Stimulated activated CD4-positive, alpha-beta T cell treated with anti-CD3 and anti-CD28 coated beads, Interleukin-12 subunit alpha, Interleukin-12 subunit beta, amount 100 ng/mL, for 48 hours (primary cell): ENCODE measurements at places on chromosomes 1 and 21.

- DNase-seq: no peak
Measured at GRCh38 chr1:180936110-180937011, 23.7 kb downstream of the KIAA1614 start.

- no peak for DNase-seq
Measured at GRCh38 chr21:33212159-33212851, 17.4 kb upstream of the IFNAR2 start.

DNA sequence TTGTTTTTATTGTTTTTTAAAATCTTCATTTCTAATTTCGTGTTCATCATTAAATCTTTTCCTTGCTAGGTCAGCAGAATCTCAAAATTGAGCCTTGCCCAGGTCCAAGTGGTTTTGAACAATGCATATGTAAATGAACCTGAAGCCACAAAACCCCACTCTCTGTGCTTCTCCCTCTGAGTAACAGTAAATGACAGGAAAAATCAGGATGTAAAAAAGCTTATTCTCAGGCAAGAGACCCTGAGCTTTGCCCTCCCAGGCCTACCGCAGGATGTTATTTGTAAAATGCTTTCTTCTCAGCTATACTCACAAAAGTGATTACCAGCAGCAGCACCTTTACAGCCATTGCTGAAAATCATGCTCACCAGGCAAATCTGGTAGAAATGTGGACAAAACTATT lies 47.6 kb downstream of the TYW3 start:
- DNase-seq: no peak

- no peak for DNase-seq
Measured at GRCh38 chr1:20992322-20993056, 184.2 kb downstream of the EIF4G3 start.

GRCh38 chr1:32426489-32427255 lies 32.4 kb upstream of the BSDC1 start:
- no peak for DNase-seq

DNA sequence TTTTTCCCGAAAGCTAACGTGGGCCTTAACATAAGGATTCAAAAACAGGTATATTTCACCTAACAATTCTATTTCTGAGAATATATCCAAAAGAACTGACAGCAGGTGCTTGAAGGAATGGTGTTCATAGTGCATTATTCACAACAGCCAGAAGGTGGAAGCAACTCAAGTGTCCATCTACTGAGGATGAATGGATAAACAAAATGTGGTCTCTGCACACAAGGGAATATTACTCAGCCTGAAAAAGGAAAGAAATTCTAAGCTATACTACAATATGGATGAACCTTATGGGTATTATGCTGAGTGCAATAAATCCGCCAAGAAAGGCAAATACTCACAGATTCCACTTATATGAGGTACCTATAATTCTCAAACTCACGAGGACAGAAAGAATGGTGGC lies 6.1 kb upstream of the RIPPLY3 start:
- no peak for DNase-seq

DNA sequence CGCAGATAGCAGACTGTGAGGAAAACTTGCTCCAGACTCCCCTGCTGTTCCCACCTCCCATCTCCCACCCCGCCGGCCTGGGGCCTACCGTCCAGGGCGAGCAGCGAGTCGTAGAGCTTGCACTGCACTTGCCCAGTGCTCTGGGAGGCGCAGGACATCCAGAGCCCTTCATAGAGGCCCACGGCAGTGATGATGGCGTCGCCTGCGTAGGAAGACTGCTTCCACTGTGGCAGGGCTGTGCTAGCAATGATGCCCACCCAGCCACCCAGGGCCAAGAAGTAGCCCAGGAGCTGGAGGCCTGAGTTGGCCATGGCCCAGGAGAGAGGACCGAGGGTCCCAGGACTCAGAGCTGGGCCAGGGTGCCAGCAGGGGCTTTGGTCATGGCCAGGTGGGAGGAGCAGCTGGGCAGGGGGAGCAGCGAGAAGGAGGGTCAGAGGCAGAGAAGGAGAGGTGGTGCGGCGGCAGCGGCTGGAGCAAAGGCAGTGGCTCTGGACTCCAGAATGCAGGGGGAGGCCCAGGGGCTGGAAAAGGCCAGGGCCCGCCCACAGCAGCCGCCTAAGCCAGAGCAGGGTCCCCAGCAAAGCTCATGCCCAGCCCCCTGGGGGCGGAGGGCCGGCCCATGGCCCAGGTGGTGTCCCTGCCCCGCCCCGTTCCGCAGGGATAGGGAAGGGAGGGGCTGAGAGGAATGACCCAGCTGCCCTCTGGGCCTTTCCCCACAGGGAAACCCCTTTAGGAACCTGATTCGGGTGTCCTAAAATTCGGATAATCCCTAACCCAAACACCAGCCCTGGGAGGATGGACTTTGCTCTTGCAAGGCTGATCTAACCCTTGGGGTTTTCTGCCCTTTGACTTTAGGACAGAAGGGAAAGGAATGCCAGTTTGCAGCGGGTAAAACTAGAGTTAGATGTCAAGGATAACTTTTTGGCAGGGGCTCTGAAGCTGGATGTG lies at the start of gene CLDN19:
CLDN19 (minus strand) TSS at position 484 of the 948 bp plus-strand sequence; CDS start at position 311, 173 bp downstream.
- DNase-seq: no peak

DNA sequence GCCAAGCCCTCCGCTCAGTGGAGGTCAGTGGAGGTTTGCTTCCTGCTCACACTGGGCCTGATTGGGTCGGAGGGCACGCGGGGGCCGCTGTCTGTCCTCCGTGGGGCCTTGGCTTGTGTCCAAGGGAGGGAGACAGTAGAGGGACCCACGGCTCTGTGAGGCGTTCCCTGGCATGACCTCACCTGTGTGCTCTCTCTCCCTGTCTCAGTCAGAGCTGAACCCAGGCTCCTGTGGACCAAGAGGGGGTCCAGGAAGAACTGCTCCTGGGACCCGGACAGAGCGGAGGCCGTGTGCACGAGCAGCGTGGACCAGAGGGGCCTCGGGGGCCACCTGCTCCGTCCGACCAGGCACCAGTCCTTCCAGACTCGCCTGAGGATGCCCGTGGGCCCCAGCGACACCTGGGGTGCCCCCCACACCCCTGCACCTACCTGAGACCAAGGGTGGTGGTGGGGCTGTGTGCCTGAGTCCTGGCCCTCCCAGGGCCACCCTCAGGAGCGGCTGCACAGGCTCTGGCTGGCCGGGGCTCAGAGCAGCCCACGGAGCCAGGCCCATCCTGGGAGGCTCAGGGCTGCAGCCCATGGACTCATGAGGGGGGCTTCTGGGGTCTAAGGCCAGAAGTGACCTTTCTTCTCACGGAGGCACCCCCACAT lies 13.3 kb upstream of the TTLL10 start:
- DNase-seq: no peak
